ENCODE measurements at places on chromosomes 6 and 20.

GRCh38 chr6:43452896-43453295 lies 2.5 kb downstream of the DLK2 start:
- DNase-seq, result no peak

- DNase-seq, result no peak
Measured at GRCh38 chr6:154960299-154960843, 34.7 kb upstream of the TIAM2 start.

DNA sequence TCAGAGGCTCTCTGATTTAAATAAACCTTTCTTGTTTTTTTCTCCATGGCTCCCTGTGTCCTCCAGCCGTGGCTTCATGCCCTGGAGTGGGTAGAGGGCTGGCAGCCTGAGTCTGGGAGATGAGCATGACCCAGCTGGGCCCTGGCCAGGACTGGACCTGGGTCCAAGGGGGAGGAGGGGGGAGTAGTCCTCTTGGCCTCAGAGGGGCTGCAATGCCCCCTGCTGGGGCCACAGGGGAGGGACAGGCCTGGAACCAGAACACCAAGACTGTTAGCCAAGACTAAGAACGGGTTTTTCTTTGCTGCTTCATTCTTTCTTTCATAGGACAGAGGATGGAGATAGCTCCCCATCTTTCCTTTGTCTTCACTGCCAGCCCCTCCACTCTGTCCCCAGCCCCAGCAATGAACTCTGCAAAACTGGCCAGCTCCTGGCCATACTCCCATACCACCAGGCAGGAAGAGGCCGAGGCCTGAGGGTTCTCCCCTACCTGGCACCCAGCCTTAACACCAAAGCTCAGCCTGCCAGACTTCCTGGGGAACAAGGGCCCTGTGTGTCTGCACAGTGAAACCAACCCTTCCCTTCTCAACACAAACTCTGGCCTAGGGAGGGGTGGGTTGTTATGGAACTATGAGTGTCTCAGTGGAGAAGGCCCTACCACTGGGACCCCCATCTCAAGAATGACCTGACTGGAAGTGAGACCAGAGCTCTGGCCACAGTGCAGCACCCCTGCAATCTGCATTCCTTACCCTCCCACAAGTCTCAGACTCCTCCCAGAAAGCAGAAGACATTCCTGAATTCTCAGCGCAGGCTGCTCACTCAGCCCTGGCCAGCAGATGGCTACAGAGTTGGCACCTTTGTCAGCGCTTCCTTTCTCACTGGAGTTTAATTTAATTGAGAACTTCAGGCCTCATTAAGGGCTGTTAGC lies 11.0 kb downstream of the SLC29A1 start:
- no peak for DNase-seq

GRCh38 chr6:109315341-109316110 lies 66.7 kb downstream of the CD164 start:
- DNase-seq, result no peak

GRCh38 chr6:27836783-27837624 lies 75.2 kb downstream of the OR2B2 start:
- peak; percentile 79 for DNase-seq

DNA sequence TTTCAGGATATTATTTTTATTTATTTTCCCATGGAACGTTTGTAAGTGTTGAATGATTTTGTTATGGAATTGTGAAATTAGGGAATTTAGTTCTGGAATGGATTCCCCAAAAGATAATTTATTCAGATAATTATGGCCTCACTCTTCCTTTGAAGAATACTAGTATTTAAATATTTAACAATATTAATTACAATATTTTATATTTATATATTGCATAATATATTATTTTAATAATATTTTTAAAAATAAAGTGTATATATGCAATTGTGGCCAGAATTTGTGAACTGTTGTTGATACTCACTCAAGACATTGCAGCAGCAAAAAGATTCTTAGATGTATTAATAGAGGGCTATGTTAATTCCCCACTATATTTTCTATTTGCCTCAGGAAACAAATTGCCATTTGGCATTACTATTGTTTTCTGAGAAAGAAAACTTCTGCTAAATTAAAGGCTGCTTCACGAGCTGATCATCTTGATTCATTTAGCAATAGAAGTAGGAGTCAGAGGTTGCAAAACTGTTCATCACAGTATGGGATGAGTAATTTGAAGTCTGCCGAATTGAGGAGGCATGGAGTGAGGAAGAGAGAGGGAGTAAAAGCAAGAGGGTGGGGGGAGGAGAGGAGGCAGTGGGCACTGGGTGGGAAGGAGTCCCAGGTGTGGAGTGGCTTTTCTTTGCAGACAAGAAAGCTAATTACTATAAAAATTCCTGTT lies 729.2 kb downstream of the DHX35 start:
- DNase-seq, result no peak

DNA sequence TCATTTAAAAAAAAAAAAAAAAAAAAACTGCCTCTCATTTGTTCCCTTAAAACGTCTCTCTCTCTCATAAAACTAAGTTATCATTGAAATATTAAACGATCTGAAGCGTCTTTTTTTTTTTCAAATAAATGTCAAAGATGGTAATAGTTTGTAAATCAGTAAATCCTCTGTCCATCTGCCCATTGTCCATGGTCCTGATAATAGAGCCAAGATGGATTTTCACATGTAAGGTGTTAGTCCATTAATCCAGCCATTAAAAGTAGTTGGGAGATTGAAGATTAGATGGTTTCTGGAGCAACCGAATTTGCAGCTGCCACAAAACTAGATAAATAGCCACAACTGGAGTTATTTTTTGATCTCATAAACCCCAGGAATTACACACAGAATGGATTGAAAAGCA lies 145.8 kb upstream of the SNX9 start:
- DNase-seq, result no peak

DNA sequence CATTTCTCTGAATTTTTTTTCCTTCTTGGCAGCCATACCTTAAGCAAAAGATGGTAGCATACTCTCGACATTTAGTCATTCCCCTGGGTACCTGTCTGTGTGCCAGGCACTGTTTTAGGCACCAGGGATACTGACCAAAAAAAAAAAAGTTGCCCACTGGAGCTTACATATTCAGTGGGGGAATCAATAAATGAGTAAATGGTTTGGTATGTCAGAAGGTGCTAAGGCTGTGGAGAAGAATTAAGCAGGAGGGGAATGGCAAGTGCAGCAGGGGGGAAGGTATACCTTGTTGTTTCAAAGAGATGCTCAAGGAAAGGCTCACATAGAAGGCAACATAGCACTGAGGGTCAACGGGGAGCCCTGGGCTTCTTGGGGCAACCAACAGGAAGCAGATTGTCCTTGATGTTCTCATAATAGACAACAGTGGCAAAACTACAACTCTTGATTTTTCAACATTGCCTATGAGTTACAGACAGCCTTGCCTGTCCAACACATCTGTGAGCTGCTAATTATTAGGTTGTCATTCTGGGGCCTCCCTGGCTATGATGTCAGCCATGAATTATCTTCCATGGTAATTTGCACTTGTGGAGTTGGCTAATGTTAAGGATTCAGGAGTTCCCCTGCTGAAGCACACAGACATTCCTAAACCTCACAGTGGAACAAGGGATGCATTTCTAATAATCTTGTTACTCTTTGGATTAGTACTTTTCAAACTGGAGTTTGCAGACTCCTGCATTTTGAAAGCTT lies 19.6 kb downstream of the NT5E start:
- DNase-seq, result no peak

GRCh38 chr6:143536461-143536865 lies 24.9 kb upstream of the FUCA2 start:
- DNase-seq, result no peak

GRCh38 chr6:164750128-164750527 lies 559.3 kb downstream of the C6orf118 start:
- DNase-seq, result no peak

GRCh38 chr6:14464055-14464454 lies 346.5 kb downstream of the CD83 start:
- no peak for DNase-seq

DNA sequence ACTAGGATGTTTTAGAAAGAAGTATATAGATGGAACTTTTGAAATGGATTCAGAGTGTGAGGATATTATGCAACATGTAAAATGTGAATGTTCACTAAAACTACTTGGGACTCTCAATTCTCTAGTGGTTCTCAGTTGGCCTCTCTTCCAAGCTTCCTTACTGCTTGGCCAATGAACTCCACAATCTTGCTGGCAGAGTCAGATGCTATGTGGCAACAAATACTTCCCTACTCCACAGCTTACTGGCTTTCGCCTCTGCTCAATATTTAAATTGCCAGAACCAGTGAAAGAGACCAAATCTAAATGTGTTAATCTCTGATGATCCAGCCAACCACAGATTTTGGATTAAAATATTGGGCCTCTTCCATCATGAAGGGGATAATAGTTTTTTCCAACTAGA lies 138.4 kb downstream of the HTR1B start:
- DNase-seq, result no peak

- no peak for DNase-seq
Measured at GRCh38 chr6:167564416-167565250, 239.7 kb downstream of the TTLL2 start.

DNA sequence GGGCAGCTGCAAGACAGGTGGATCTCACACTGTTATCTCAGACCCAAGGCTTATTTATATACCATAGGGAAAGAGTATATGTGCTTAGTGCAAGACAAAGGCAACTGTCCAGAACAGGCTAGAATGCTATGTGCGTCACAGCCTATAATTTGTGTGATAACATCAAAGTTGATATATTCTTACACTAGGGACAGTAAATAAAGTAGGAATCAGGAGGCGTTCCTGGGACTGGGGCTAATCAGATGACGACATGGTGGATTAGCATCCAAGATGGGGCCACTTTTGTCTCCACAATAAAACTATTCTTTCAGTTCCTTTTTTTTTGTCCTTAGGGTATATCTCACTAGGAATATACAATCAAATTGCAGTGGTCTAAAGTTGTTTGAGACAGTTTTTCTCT lies 54.9 kb upstream of the IER3 start:
- no peak for DNase-seq

GRCh38 chr20:51953731-51954340 lies 151.5 kb upstream of the SALL4 start:
- no peak for DNase-seq

GRCh38 chr6:111784433-111784832 lies 88.8 kb downstream of the FYN start:
- DNase-seq, result no peak

- no peak for DNase-seq
Measured at GRCh38 chr6:12440981-12441380, 150.8 kb downstream of the EDN1 start.

DNA sequence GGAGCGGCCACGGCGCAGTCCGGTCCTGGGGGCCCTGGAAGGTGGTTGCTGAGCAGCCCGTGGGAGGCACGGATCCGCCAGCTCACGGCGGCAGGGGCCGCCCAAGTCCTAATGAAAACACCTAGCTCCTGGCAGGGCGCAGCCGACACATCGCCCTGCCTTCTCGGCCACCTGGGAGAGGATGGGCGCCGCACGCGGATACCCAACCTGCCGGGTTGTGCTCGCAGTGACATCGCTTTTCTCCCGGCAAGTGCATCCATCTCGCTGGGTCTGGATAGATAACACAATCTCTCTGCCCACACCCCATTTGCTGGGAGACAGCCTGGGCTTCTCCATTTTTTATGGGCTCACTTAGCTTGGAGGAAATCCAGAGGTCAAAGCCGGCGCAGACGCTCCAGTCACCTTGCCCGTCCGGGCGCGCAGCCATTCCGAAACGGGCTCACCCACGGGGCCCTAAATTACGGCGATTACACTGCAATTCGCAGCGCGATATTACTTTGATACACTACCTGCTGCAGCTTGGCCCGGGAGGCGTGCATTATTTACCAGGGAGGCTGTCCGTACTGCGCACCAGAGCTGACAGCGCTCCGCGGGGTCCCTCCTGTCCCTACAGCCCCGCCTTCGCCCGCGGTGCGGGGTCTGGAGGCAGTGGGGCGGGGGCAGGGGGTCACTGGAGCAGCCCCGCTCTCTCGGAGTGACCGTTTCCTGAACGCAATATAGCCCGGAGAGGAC lies 36.2 kb upstream of the CCDC167 start:
- peak; percentile 47 for DNase-seq

- no peak for DNase-seq
Measured at GRCh38 chr6:137798846-137799245, 68.2 kb upstream of the TNFAIP3 start.

DNA sequence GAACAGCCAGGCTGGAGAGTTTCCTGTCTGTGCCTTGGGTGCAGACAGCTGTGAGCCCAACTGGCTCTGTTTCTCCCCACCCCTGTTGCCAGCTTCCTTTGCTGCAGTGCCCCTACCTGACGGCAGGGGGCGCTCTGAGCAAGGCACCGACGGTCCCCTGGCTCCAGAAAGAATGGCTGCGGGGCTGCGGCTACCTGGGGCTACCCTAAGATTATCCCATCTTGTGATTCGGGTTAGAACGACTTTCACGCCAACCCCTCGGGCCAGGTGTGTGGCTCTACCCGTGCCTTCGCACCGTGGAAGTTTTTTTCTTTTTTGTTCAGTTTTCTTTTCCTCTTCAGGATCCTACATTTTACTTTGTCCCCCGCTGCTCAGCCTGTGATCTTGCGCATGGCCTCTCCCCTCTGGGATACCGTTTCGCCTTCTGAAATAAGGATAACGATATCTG lies 33.4 kb upstream of the AAR2 start:
- no peak for DNase-seq

GRCh38 chr6:93779086-93779841 lies 359.9 kb upstream of the EPHA7 start:
- DNase-seq, result no peak

DNA sequence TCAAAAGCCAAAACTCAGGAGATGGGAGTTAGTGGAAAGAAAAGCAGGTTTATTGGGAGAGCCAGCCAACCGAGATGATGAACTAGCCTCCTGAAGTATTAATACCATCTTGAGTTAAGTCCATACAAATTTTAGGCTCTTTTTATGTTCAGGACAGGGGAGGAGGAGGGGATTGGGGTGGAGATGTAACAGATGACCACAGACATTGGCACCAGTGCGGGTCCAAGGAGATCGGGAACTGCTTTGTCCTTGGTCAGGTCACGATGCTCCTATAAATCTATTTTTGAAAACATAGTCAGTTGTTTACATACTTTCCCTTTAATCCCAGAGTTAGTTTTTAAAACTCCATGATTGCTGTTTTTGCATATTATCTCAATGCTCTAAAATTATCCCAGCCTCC lies 219.6 kb downstream of the ANKRD60 start:
- no peak for DNase-seq

DNA sequence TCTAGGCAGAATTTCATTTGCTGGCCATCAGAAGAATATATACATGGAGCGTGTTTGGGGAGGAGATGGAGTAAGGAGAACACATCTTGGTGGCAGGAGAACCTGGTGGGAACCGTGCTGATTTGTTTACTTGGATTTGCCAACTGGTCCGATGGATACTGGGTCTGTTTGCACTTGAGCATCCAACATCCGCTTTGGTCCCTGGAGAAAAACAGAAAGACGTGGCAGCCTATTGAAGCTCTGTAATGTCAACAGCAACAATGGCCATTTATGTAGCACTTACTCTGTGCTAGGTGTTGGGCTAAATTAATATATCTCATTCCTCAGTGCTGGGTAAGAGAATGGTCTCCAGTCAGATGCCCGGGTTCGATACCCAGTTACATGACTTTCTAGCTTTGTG lies 125.6 kb downstream of the BCAS1 start:
- no peak for DNase-seq

DNA sequence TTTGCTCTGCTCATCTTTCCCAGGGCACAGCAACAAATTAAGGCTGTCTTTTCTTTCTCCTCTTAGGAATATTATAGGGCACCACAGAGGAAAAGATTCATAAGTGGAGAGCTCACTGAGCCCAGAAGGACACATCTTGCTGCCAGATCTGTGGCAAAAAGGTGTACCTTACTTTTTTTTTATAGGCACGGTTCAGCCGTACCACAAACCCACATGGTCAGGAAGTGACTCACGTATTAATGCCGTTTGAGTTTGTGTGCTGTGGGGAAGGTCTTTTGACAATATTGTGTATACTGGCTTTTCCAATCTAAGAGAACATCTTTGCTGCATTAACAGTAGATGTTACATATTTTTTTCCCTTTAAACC lies 28.4 kb downstream of the PAQR8 start:
- DNase-seq, result peak; percentile 11
